Activated T-helper 1 cell treated with anti-CD3 and anti-CD28 coated beads, Interleukin-2, amount 50 U/mL, for 16 hours (primary cell): ENCODE measurements at places on chromosomes 5 and 9.

GRCh38 chr9:115672477-115673316, 480.9 kb upstream of the PAPPA start:
- DNase-seq: no peak

DNA sequence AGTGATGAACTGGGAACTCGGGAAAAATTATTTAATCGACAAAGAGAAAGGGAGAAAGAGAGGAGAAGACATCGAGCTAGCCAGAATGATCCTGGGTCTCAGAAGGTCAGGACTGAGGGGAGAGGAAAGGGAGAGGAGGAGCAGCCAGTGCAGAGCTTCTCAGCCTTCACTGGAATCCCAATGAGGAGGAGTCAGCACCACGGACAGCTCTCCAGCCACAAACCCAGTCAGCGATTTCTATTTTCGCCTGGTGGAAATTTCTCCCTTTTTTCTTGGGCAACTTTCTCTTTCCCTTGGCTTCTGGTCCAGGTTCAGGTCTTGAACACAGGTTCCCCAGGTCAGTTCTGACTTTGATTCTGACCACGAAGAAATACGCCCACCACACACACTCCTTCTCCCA, 1.6 kb upstream of the BRINP1 start:
- no peak for DNase-seq

DNA sequence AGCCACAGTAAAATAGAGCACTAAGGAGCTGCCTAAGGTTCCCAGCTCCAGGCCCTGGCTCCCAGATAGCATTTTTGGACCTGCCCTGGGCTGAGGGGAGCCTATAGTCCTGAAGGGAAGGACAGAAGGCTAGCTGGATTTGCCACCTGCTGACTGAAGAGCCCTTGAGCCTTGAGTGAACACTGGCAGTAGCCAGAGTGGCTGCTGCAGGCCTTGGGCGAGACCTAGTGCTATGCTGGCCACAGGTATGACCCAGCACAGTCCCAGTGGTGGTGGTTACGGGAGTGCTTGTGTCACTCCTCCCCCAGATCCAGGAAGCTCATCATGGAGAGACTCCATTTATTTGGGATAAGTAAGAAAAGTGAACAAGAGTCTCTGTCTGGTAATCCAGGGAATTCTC, 10.3 kb upstream of the STX17 start:
- DNase-seq: no peak

DNA sequence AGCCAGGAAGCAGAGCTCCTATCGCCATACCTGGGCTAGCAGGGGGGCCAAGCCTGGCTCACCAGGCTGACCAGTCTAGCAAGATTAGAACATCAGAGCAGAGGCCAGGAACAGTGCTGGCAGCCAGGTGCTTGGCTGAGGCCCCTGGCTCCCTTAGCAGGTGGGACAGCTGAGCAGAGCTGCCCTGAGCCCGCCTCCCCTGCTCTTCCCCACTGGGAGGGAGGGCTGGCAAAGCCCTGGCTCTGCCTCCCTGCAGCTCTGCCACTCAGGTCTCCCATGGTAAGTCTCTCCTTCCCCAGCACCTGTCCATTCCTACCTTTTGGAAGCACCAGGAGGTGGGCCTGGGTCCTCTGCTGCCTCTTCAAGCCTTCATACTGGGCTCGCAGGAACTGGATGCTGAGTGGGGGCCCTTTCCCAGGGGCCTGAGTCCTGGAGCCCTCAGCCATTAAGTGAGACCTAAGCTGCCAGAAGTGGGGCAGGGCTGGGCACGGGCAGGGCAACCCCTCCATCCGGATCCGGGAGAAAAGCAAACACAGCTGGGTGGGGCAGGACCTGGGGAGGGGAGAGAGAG, 803 bp downstream of the C9orf152 start:
- no peak for DNase-seq

GRCh38 chr5:135660826-135661575, 82.2 kb upstream of the CXCL14 start:
- no peak for DNase-seq

DNA sequence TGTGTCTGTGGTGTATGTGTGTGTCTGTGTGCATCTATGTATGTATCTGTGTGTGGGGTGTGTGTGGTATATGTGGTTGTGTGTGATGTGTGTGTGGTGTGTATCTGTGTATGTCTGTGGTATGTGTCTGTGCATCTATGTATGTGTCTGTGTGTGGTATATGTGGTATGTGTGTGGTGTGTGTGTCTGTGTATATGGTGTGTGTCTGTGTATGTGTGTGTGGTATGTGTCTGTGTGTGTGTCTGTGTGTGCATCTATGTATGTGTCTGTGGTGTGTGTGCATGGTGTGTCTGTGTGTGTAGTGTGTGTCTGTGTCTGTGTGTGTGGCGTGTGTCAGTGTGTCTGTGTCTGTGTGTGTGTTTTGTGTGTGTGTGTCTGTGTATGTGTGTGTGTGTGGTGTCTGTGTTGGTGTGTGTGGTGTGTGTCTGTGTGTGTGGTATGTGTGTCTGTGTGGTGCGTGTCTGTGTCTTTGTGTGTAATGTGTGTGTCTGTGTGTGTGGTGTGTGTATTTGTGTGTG, 121.9 kb upstream of the MVB12B start:
- no peak for DNase-seq

DNA sequence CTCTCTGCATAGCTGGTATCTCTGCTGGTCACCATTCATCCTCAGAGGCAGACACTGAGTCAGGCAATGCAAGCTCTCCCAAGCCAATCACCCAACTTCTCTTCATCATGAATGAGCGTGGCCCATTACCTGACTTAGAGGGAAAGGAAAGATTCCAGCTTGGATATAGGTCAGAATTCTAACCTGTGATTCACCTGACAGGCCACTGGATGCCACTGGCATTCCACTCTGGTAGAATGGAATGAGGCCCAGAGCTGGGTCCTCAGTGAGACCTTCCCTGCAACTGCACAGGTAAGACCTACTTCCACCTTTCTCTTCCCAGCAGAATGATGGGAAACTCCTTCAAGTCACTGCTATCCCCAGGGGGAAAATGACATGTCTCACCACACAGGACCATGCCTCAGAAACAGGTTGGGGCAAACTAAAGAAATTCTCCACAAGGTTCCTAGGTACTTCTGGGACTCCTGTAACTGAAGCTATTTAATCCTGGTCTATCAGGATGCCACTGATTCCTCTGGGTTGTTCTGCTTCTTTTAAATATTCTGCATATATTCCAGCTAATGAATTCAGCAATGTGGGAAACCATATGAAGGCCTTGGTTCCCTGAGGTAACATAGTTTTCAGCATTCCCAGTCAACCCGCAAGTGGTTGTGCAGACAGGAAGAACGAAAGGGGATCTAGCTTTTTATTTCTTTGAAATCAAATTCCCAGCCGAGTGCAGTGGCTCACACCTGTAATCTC, 62.0 kb downstream of the SUSD1 start:
- no peak for DNase-seq

DNA sequence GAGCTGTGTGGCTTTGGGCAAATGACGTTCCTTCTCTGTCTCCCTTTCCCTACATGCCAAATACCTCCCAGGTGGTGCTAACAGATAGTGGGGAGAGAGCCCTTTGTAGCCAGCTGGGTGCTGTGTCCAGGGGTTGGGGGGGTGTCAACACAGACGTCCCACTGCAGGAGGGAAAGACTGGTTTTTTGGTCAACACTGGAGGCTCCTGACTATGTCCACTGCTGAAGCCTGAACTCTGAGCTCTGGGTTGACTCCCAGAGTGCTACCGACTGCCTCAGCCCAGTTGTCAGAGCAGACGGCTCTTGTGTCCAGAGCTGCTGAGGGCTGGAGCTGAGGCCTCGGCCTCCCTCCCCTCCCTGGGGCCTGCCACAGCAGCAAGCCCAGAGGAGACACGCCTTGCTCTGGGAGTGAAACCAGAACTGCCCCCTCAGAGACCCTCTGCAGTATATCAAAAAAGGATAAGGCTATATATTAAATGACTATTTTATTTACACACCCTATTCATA, 14.8 kb upstream of the SLC25A51 start:
- no peak for DNase-seq

DNA sequence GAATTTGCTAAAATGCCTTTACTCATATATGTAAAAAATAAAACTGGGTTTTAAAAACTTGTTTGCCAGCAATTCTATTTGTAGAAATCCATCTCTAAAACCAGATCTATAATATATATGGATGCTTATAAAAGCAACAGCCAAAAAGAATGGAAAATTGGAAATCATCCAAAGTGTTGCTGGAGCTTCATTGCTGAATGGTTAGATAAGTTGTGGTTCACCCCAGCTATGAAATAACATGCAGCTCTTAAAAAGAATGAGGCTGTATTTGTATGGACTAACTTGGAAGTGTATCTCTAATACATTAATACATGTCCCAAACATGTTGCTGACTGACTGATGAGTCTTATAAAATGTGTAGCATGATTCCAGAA, 76.2 kb downstream of the STK10 start:
- no peak for DNase-seq

DNA sequence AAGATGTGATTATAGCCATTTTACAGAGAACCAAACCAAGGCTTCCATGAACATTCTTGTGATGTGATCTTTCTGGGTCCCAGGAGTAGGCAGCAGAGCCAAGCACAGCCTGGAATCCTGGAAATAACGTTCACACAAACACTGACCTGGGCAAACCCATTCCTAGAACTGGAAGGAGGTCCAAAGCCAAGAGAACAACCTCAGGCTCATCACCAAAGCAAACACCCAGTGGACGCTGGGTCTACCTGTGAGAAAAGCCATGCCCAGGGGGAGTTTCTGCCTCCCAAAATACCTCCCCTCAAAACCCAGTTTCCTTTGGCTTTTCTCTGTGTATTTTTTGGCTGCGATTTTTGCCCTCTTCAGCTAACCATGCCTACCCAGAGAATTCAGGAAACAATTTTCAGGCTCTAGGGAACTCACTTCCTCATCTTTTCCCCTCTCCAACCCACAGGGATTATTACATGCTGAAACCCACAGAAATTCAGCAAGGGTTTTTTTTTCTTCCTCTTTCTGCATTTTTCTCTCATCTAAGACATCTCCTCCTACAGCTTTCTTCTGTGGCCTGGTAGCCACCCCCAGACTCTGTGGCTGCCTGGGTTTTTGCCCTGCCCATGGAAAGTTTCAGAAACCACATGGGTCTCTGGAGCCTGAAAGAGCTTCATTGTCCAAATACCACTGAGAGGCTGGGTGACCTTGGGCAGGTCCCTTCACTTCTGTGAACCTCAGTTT, 75.0 kb downstream of the TNC start:
- DNase-seq: no peak

GRCh38 chr5:7930011-7930410, 61.1 kb downstream of the MTRR start:
- DNase-seq: no peak

GRCh38 chr5:54518146-54518817, 723 bp downstream of the SNX18 start:
- DNase-seq: peak; percentile 24

GRCh38 chr9:24245988-24246387, 299.7 kb downstream of the IZUMO3 start:
- DNase-seq: no peak

DNA sequence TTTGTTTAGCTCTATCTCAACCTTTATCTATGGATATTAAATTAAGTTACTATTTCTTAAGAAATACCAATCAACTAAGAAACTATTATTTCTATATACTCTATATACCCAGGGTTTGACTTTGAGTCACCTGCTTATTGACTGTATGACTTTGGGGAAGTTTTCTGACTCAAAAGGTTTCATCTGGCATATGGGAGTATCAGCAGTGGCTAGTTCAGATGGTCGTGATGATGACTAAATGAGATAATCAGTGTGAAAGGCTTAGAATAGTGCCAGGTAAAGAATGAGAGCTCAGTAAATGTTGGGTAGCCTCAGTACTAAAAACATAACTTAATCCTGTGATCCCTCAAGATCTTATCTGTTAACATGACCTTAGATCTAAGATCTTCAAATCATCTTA, 179.7 kb upstream of the ISL1 start:
- DNase-seq: no peak

GRCh38 chr5:52661903-52662595, 125.7 kb upstream of the ITGA1 start:
- no peak for DNase-seq

GRCh38 chr9:76602199-76602598, 143.2 kb downstream of the GCNT1 start:
- no peak for DNase-seq

GRCh38 chr5:36334315-36334714, 32.6 kb upstream of the RANBP3L start:
- DNase-seq: no peak

GRCh38 chr9:72327631-72328030, 37.4 kb downstream of the ZFAND5 start:
- DNase-seq: no peak

DNA sequence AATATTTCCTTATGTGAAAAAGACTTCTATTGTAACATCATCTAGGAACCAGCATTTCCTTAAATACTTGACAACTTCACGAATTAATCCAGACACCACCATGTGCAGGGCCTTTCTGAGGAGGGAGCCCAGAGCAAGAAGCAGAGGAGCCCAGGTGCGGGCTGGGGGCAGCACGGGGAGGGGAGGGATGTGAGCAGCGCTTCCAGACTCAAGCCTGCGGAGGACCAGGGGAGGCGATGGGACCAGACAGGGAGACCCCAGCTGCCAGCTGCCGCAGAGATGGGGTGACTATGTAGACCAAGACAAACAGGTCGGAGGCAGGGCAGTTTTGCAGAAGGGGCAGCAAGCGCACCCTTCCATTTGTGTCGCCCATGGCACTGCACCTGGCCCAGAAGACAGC, 596.1 kb downstream of the IRX1 start:
- no peak for DNase-seq

GRCh38 chr9:84894859-84895258, 225.3 kb downstream of the NTRK2 start:
- DNase-seq: no peak

- no peak for DNase-seq
Measured at GRCh38 chr9:123957731-123958130, 27.8 kb upstream of the DENND1A start.

DNA sequence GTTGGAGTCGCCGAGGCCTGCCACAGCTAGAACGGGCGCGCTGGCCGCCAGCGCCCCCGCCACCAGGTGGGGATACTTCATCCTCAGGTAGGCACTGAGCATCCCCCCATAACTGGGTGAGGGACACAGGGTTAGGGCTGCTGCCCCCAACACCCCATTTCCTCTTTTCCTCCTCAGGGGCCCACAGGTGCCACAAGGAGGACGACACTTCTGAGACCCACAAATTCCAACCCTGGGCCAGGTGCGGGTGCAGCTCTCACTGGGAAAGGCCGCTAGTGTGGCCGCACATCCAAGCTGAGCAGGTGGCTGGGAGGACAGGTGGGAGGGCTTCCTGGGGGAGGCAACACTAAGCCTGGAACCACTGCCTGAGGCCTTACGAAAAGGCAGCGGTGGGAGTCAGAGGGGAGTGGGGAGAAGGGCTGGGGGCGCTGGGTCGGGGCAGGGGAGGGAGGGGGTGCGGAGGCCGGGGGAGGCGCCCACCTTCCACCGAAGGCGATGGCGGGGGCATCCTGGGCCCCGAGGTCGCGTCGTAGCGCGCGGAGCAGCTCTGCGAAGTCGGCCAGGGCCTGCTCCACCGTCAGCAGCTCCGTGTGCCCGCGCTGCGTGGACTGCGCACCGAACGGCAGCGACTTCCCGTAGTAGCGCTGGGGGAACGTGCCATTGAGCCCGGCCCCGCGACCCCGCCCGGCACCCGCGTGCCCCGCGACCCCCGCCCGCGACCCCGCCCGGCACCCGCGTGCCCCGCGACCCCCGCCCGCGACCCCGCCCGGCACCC, 961 bp downstream of the DPP7 start:
- no peak for DNase-seq
